Stimulated activated CD8-positive, alpha-beta memory T cell treated with anti-CD3 and anti-CD28 coated beads, Interleukin-4, amount 100 ng/mL, for 24 hours (primary cell): ENCODE measurements at places on chromosomes 4 and X.

- no peak for DNase-seq
Observed at GRCh38 chr4:81874661-81875515, 403.2 kb upstream of the RASGEF1B start.

GRCh38 chr4:163273922-163274321 is 58.5 kb downstream of the NPY1R start:
- DNase-seq, result no peak

DNA sequence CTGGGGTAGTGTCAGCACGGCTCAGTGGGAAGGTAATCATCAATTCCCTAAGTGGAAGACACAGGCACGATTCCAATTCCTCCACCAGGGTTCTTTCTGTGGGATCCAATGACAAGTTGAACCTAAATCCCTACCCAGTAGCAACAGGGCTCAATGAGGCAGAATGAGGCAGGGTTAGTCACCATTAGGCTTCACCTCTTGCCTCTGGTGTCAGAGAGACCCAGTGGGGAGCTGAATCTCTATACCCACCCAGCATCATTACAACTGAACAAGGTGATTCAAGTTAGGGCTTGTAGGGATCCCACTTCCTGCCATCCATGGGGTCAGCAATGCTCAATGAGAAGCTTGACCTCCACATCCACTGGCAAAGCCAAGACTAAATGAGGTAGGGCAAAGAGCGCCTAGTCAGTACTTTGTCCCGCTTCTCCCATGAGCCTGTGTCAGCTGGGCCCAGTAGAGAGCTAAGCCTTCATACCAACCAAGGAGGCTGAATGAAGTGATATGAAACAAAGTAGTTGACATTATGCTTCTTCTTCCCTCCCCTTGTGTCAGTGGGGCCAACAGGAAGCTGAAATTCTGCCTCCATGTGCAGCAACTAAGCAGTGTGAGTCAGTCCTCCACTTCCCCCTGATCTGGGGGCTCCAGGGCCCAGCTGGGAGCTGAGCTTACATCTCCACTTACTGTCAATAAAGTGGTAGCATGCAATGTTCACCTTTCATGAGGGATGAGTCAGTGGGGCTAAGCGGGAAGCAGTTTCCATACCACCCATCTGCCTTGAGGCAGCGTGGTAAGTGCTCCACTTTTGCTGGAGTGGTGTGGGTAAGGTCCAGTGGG is 36.4 kb upstream of the RBM41 start:
- DNase-seq, result no peak

DNA sequence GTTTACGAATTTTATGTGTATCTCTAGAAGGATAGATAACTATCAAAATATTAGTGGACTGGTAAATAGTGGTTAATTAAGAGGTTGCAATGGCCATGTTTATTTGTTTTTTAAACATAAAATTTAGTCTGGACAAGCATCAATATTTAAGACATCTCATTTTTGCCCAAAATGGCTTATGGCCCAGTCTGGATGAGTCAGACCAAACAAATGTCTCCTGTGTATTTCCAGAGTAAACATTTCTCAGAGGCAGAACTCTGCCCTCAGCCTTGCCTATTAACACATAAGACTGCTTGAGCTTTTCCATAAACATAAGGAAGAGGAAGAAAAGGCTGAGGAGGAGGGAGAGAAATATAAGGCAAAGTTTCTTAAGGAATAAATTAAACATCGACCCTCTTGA is 277.1 kb upstream of the DIAPH2 start:
- DNase-seq, result no peak

DNA sequence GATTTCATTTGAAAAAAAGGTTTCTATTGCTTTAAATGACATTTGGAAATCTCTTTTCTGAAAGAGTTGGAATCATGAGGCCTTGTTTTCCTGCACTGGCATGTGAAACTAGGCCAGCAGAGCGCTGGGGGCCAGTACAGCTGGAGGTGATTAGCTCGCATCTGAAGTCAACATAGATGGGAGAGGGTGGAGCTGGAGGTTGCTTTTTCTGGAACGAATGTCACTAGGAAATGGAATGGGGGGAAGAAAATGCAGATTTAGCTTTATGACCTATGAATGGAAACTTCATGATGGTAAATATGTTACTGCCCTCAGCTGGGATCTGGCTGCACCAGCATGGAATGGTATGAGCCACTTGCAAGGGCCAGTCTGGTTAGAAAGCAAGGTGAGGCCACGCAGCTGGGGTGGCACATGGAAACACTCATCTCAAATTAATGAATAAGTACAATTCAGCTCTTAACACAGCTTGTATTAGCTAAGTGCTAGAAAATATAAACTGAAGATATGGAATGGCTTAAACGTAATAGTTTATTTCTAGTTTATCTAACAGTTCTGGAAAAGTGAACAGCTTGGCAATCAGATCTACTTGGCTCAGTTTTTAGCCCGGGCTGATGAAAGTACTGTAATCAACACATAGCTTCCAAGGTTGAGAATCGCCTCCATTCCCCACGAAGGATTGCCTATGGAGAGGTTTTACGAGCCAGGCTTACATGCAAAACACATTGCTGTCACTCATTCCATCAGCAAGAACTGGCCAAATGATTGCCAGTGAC is 32.5 kb downstream of the SLC10A6 start:
- no peak for DNase-seq

GRCh38 chr4:146916479-146917076 is 29.1 kb downstream of the TTC29 start:
- no peak for DNase-seq

GRCh38 chr4:137310166-137310565 is 222.1 kb downstream of the PCDH18 start:
- no peak for DNase-seq
